ENCODE measurements at places on chromosomes 1 and 21.

- DNase-seq, result no peak
These were observed 30.3 kb downstream of the SMYD3 start for GRCh38 chr1:246476771-246477170.

- no peak for DNase-seq
These were observed 115.5 kb downstream of the LYPLAL1 start for GRCh38 chr1:219289171-219289570.

- DNase-seq, result no peak
These were observed 4.2 kb downstream of the POMGNT1 start for GRCh38 chr1:46193984-46194570.

DNA sequence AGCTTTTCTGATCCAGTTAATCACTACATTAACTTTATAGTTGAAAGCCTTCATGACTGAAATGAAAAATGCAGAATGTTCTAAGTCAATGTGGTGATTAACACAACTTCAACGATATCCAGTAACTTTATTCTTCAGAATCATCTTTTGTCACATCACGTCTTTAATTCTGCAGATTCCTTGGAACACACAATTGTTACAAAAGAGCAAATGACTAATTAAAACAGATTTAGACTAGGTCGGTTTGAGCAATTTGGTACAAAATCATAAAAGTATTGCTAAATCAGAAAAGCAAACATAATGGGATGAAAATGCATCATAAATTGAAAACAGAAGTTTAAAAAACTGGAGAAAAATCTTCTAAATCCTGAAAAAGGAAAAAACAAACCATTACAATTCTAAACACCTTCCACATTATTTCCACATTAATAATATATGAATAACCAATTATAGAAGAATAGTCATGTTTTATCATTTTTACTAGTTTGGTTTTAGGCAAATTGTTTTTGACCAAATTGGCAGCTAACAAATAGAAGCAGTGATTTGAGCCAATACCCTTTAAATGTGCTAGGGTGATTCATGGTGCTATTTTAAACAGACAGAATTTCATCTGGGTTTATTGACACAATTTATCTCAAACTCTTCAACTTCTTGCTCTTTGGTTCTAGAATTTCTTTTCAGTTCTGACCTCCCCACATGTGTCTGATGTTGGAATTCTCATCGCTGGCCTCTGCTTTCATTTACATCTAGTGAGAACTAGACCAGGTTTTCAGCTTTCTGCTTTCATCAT lies 468.1 kb upstream of the PTBP2 start:
- no peak for DNase-seq

DNA sequence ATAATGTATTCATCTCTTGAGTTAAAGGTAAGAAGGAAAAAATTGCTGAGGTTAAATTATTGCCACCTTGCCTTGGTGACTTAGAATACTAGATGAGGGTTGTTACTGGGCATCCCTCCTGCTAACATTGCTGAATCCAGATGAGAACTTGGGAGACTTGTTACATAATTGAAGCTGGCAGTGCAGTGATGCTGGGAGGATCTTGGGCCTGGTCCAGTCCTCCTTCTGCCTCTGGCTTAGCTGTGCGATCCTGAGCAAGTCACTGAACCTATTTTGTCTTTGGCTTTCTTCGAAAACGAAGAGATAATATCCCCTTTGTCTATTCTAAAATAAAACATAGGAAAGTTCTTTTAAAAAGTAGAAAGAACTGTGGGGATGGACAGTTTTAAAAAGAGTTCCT lies 244.9 kb upstream of the NRIP1 start:
- no peak for DNase-seq

DNA sequence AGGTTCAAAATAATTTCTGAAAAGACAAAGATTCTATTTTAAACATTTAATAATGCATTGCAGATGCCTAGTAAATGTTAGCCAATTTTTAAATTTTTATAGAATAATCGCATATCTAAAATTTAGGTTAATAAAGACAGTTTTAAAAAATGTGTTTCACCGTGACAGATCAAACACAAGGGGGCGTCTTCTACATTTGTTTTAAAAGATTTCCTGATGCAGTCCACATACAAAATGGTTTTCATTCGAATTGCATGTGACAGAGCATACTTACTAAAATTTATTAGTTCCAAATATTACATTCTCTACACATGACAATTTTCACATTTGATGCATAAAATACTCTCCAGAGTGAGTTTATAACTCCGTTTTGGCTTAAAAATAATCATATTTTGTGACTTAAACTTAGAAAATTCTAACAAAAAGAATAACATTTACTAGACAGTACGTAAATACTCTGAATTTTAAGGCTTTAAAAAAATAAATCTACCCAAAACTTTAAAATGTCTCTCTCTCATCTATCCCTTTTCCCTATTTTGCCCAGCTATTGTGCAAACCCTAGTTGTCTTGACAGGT lies 75.5 kb downstream of the ADAMTS1 start:
- DNase-seq, result no peak

GRCh38 chr1:228039006-228039903 lies 32.5 kb downstream of the WNT3A start:
- DNase-seq, result no peak

Measured in T-helper 1 cell (primary cell).